ENCODE measurements at places on chromosomes 16 and 17. TPM values are rescaled to one million over a fixed set of nuclear protein-coding genes. Genes with fewer than 3 reads are reported as not detected.

- no peak for DNase-seq
Observed at GRCh38 chr17:81332118-81332834, 37.2 kb upstream of the SLC38A10 start.

DNA sequence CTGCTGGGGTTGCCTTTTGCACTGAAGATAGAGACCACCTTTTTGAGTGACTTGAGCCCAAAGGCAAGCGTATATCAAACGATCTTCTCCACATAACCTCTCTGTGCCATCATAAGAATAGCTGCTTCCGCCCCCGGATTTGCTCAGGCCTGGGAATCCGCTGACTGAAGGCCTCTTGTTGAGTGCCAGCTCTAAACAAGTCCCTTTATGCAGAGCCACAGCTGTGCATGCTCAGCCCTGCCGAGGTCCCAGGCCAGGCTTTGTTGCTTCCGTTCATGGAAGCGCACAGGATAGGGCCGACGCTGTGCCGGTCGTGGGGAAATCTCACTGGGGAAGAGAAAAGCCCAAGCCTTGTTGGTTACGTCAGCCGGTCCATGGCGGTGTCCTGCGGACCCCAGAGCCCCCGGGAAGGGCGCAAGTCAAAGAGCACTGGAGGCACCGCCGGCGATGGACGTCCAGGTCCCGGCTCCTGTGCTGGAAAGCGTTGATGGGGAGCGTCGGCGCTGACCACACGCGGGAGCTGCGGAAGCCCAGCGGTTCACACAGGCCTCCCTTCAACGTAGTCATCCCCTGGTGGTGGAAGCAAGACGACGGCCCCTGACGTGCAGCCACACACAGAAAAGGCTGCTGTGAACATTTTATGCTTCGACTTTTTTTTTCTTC is 23.5 kb upstream of the RPL13 start:
- no peak for DNase-seq

- DNase-seq = no peak
Observed at GRCh38 chr16:55640701-55641327, 15.0 kb upstream of the SLC6A2 start.

The MTSS2 gene
- 15.6 TPM for total RNA-seq

DNA sequence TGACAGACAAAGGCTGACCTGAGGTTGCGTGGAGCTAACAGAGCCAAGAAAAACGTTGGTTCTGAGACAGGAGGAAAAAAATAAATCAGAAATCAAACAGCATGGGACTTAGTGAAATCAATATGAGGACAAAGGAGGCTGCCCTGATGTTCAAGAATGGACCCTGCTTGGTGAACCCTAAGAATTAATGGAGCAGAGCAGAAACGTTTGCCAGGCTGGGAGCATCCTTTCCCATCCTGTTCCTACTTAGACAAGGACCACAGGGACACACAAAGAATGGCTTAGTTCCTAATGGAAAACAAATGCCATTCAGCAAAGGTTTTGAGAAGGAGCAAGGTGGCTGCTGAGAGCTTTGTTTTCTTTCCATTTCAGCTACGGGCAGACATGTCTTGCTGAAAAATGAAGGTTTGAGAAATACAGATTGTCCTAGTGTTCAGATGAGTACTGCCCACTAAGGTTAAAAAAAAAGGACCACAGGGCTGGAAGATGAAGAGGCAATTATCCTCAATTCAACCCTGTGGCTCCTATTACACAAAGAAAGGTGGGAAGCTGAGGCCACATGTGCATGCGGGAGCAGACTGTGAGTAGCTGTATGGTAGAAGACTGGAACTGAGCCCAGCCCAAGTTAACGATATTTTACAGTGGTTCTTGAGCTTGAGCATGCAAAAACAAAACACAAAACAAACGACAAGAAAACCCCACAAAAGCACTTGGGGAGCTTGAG is 230.1 kb downstream of the SLC39A11 start:
- no peak for DNase-seq

DNA sequence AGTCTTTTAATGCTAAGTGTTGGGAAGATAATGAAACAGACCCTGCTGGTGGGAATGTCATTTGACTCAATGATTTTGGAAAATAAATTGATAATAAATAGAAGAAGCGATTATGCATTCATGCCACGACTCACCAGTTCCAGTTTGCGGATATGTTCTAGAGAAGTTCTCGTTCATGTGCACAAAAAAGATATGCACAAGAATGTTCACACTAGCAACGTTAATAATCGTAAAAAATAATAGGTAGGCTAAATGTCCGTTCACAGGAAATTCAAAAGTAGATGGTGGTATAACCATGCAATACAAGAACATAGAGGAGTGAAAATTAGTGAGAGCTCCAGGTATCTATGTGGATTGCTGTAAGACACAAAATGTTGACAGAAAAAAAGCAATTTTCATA is 59.8 kb downstream of the NACA2 start:
- DNase-seq = no peak

The KRT20 gene
- not detected for total RNA-seq

DNA sequence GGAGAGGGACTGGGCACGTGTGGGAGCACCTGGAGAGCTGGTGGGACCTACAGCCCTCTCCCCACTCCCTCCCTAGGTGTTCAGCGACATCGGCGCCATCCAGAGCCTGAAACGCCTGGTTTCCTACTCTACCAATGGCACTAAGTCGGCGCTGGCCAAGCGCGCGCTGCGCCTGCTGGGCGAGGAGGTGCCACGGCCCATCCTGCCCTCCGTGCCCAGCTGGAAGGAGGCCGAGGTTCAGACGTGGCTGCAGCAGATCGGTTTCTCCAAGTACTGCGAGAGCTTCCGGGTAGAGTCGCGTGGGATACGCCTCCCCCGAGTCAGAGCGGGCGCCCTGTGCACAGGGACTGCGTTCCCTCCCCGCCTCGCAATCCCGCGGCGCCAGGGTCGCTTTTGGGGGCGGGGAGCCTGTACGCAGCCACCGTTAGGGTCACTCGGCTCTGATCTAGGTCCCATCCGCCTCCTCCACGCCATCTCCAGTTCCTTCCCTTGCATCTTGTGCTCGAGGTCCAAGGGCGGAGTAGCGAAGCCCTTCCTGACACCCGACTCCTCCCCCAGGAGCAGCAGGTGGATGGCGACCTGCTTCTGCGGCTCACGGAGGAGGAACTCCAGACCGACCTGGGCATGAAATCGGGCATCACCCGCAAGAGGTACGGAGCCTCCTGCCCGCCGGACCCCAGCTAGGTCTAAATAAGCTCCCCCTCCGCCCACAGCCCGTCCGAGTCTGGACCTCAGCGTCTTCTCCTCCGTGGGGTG is 13.0 kb downstream of the SARM1 start:
- DNase-seq = no peak

DNA sequence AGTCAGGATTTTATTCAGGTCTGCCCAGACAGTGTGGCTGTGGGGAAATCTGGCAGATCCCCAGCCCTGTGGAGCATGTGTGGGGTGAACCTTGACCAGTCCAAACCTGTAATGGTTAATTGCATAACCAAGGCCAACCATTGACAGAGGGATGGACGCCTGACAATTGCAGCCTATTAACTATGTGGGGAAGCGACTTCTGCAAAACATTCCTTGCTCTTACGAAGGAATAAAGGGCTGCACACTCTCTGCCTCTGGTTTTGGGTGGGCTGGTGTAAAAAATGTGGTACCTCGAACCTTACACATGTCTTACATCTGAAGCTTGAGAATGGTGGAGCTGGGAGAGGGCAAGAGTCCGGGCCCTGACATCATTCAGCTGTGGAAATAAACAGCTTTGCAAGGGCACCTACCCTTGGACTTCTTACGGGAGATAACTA is 35.8 kb downstream of the MAF start:
- DNase-seq = no peak

The WNT3 gene
- total RNA-seq = not detected

The ST3GAL2 gene
- total RNA-seq = 35.9 TPM

DNA sequence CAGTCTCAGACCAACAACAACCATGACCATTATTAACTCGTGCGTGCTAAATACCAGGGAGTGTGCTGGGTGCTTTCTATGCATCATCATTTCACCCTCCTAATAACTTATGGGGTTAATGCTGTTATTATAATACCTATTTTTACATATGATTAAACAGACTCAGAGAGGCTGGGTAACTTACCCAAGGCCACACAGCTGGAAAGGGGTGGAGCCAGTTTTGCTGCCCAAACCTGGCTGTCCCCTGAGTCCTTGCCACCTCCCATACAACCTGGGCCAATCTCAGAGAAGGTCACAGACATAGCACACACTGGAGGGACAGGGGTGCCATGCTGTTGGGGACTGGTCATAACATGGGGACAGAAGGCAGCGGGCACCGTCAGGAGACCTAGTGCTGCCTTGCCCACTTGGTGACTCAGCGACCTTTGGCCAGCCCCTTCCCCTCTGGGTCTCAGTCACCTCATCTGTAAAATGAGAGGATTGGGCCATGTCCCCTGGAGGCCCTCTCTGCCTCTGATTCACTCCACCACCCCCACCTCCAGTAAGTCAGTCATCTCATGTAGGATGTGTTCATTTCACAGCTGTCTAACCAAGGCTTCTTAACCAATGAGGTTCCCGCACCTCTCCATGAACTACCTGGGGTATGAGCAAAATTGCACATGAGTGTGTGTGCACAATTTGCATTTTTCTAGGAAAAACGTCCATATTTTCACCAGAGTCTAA is 11.4 kb upstream of the FADS6 start:
- DNase-seq = no peak

Measured in G401 (cell line).